Stimulated activated CD8-positive, alpha-beta memory T cell treated with anti-CD3 and anti-CD28 coated beads, Interleukin-7, amount 100 ng/mL, for 1 hour (primary cell): ENCODE measurements at places on chromosomes 11 and 22.
A peak's percentile ranks its signal among the peaks of the same experiment; 100 is the strongest.

DNA sequence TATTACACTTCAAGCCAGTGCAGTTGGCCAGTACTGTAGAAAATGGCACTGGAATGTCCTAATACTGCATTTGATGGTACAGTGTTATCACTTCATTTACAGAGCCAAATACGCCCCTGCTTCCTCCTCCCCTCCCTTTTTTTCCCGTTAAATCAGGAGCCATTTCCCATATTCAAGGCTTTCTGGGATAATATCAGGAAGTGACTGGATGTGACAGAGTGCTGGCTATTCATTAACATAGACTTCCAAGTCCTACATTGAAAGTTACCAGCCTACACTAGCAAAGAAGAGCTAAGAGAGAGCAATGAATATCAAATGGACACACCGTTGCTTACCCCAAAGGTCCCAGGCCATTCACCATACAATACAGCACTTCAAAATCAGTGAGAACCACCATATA is 32.1 kb upstream of the ABCC8 start:
- no peak for DNase-seq

DNA sequence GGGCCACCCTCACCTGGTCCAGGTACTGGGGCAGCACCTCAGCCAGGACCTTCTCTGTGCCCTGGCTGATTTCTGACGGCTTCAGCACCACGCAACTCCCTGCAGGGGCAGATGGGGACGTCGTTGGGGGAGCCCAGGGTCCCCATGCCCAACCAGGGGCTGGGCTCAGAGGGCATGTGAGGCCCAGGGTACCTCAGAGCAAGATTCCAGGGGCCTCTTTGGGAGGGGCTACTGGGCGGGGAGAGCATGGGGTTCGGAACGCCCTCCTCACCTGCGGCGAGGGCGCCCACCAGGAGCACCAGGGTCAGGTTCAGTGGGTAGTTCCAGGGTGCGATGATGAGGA is 8.1 kb downstream of the ALDH3B2 start:
- no peak for DNase-seq

- no peak for DNase-seq
Measured at GRCh38 chr11:35031867-35032266, 107.1 kb upstream of the CD44 start.

DNA sequence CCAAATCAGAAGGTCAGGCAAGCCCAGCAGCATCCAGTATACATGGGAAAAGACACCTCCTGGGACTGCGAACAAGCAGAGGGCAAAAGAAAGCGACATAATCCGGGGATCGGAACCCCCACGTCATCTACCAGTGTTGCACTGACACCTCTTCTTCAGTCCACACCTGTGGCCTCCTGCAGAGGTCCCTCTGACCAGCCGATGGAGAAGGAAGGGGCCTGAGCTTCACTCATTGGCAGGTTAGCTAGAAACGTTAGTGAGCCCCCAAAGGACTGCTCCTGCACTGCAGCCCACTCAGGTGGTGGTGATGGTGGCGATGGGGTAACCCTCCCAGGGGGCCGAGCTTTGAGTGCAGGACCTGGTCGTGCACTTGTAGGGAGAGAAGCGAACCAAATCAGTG is 22.1 kb downstream of the ASCL2 start:
- no peak for DNase-seq

DNA sequence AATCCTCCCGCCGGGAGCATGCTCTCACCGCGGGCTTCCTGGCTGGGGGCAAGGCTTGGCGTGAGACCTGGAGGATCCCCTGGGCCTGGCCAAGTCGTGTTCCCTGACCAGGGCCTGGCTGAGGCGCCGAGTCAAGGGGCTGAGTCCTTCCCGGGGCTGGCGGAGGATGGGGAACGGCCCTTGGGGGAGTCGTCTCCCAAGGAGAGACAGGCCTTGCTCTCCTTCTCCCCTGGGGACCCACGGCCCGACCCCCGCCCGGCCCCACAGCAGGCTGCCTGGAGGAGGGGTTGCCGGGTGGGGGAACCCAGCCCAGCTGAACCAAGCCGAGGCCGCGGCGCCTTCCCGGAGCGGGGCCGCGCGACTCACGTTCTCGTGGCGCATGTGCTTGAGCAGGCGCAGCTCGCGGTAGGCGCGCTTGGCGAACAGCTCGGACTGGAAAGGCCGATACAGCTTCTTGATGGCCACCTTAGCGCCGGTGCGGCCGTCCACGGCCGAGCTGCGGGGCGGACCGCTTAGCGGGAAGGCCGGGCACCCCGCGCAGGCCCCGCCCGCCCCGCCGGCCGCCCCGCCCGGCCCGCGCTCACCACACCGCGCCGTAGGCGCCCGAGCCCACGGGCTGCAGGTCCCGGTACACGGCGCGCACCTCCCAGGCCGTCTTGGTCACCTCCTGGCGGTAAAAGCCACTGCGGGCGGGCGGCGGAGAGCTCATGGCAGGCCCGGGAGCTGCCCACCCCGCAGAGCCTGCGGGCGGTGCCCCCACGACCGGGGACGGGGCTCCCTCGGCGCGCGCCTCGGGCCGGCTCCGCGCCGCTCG is 475 bp downstream of the MAPK12 start:
- no peak for DNase-seq

- no peak for DNase-seq
Measured at GRCh38 chr11:14971865-14972580, at the start of gene CALCA. Gene CALCA, minus strand, starts transcription at chr11:14972351. Its CDS starts 1,159 bp downstream, at chr11:14971192.

DNA sequence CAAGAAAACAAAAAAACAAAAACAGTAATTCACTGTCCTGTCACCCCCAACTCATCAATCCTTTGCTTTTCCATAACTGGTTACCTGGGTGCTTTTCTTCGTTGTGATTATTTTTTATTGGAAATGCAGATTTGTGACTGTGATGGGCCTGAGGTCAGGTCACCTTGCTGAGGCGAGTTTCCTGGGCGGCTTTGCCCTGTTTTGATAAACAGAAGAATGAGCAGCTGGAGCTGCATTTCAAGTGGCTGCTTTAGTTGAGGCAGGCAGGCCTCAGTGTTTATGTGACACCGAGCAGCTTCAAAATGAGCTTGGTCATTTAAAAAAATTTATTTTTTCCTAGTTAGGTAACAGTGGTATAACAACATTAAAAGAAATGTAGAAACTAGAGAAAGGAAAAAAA is 22.2 kb downstream of the PTPRJ start:
- DNase-seq: no peak

DNA sequence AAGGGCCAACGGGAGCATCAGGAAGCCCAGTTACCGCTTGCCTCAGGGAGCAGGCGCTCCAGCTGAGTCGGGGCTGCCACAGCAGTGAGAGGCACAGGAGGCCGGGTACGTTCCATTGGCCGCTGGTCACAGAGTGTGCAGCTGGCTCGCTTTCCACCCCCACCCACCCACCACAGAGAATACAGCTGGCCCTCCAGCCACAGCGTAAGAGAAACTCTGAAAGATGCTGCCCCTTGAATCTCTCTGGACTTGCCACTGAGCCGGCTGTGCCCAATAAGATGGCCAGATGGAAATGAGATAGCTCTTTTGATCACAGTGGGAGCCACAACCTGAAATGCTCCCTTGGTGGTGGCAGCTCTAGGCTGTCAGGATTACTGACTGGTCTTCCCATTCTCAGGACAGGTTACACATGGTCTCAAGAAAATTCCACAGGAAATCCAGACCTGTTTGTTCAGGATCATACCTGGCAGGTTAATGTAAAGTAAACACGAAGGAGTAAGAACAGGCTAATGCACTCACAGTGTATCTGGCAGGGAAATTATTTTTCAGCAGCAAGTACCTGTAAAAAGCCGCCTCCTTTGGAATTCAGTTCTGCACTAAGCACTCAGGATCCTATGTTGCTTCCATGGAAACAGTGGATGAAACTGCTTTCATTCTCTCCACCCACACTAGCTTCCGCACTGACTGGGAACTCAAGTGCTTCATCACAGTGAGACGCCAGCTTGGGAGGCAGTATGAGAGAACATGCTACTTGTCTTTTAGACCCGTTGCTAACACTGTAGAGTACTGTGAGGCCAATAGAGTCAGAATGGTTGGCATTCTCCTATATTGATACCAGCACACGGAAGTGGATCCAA is 16.5 kb downstream of the SIAE start:
- DNase-seq: no peak

- no peak for DNase-seq
Measured at GRCh38 chr11:70557742-70558485, 159.6 kb downstream of the CTTN start.

DNA sequence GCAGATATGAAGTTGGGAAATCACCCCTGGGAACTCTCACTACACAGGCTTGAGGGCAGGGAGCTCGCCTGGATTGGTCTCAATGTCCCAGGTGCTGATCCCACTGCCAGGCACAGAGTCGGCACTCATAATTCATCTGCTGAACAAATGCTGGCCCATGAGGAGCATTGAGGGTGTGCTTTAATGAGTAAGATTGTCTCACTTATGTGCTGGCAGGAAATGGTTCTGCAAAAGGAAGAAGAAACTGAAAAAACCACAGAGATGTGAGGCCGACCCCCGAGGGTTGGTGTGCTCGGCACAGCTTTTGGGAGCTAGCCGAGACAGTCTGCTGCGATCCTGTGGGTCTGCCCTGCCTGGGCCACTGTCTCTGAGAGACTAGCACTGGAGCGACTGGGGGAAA is 9.4 kb downstream of the PLAAT2 start:
- DNase-seq: peak; percentile 39

GRCh38 chr22:27647540-27647939 is 154.0 kb downstream of the MN1 start:
- DNase-seq: no peak
